ENCODE measurements at places on chromosomes 2 and 18.

GRCh38 chr2:160940699-160941098 lies 219.5 kb upstream of the TANK start:
- no peak for DNase-seq

- no peak for DNase-seq
Measured at GRCh38 chr18:7224198-7224597, 6.7 kb upstream of the LRRC30 start.

DNA sequence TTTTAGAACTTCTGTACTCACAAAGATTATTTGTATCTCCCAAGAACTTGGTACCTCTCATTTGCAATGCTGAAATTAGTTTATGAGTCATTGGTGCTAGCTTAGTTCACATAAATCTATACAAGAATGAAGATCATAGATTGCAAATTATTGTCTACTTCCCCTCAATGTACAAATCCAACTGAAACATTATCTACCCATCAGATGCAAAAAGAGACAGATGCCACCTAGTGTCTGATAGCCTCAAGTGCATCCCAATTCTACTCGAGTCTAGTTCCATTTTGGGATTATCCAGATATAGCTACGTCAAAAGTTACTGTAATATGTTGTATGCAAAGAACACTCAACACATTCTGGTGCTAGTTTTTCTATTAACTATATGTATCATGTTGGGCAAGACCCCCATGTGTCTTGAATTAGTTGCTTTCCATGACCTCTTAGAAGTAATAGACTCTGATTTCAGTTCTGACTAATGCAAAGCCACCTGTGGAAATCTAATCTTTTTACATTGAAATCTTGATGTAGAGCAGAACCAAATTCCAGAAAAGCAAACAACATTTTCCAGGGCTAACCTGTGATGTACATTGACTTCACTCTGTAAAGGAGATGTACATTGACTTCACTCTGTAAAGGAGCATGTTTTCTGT lies 210.0 kb downstream of the RBM43 start:
- DNase-seq, result peak; percentile 20

DNA sequence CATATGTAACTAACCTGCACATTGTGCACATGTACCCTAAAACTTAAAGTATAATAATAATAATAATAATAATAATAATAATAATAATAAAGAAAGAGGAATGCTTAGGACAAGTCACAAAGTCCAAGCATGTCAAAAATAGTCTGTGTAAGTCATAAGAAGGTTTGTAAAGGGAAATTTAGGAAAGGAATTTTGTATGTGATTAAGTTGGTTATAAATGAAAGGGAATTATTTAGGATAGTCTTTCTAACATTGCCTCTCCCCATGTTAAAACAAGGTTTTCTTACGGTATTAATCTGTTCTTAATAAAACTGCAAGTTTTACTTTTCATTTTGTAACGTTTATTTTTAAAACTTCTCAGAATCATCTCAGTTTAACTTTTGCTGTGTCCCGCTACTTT lies 62.8 kb downstream of the SESTD1 start:
- no peak for DNase-seq

DNA sequence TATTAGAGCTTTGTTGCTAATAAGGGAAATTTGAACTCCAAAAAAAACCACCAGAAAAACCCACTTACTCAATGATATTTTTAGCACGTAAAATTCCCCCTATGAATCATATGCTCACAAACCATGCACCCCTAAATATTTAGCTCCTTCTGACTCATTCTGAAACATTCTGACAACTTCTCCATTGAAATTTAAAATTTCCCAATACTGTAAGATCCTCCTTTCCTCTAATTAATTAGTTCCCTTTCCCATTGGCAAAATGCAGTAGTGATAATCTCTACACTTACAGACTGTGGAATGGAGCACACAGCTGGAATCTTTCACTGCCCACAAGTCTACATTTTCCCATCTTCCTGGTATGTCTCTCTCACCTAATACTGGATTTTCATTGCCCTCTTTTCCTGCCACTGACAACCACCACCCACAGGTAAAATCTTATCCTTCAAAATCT lies 215.8 kb upstream of the ACVR2A start:
- no peak for DNase-seq

DNA sequence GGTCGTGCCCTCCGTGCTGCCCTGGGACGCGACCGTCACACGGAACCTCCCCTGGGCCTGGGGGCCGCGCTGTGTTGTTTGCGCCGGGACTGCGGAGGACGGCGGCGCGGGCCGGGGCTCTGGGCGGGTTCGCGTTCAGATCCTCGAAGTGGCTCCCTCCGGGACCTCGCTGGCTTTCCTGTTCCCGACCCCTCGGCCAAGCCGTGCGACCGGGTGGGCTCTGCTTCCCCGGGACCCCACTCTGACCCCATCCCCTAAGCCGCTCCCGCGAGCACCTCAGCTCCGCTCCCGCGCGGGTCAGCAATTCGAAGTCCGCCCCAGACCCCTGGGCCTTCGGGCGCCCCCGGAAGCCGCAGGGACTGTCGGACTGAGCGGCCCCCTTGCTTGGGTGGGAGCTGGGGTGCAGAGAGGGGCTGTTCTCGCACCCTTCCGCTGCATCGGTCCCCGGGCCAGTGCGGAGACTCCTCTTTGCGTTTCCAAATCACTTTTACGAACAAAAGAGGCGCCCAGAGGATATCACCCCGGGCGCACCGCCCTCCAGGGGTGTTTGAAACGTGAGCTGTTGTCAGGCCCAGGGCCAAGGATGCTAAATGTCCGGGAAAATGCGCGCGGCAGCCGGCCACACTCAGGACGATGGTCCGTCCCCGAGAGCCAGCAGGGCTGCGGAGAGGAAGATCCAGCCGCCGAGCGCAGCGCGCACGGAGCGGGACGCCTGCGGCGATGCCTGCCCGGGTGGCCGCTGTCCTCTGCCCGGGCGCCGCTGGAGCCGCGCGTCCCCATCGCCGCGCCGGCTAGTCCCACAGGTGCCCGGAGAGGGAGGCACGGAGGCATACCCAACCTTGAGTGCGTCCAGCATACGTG lies 73.5 kb downstream of the ZCCHC2 start:
- DNase-seq, result no peak

- peak; percentile 16 for DNase-seq
Measured at GRCh38 chr2:128273469-128274081, 45.1 kb downstream of the HS6ST1 start.

- DNase-seq, result no peak
Measured at GRCh38 chr2:8827729-8828128, 9.7 kb downstream of the KIDINS220 start.
